CD4-positive, alpha-beta T cell treated with Interferon gamma for 1 hour (primary cell): ENCODE measurements at places on chromosomes 11 and 22.
A peak's percentile ranks its signal among the peaks of the same experiment; 100 is the strongest.

DNA sequence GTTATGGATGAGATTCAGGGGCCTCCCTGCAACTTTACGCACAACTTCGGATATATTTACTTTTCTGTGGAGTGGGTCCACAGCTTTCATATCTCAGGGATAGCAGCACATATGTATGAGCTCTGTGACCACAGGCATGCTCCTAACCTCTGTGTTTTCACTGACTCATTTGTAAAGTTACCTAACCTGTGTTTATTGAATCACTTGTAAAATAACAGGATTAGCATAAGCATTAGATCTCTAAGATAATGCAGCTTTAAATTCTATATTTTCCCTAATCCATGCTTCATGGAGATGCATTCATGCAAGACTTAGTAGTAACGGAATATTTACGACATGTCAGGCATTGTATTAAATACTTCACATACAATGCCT is 47.9 kb upstream of the DDI1 start:
- DNase-seq: no peak

GRCh38 chr11:131759140-131759539 is 388.7 kb downstream of the NTM start:
- DNase-seq: no peak

GRCh38 chr11:131157678-131158077 is 212.7 kb upstream of the NTM start:
- no peak for DNase-seq

DNA sequence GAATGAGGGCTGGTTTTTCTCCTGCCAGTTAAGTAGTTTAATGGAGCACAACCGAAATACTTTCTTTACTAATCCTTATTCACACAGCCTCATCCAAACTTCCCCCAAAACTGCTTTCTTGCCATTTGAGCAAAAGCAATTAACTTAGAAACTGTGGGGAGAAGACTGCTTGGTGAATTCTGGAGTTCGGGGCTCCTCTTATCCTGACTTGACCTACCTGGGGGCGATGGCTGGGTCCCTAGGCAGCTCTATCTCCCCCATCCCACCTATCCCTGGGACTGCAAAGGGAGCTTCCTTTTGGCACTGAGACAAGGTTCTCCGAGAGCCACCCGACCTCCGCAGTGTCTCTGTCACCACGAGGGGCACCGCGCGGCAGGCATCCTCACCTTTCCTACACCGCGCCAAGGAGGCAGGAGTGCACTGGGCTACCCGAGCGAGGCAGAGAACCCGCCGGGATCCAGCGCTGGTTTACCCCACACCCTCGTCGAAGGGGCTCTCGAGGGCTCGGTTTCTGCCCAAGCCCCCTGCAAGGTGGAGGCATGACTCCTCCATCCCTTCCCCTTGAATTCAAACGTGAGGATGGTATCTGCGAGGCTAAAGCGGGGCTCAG is 759 bp downstream of the DESI1 start:
- peak; percentile 38 for DNase-seq

DNA sequence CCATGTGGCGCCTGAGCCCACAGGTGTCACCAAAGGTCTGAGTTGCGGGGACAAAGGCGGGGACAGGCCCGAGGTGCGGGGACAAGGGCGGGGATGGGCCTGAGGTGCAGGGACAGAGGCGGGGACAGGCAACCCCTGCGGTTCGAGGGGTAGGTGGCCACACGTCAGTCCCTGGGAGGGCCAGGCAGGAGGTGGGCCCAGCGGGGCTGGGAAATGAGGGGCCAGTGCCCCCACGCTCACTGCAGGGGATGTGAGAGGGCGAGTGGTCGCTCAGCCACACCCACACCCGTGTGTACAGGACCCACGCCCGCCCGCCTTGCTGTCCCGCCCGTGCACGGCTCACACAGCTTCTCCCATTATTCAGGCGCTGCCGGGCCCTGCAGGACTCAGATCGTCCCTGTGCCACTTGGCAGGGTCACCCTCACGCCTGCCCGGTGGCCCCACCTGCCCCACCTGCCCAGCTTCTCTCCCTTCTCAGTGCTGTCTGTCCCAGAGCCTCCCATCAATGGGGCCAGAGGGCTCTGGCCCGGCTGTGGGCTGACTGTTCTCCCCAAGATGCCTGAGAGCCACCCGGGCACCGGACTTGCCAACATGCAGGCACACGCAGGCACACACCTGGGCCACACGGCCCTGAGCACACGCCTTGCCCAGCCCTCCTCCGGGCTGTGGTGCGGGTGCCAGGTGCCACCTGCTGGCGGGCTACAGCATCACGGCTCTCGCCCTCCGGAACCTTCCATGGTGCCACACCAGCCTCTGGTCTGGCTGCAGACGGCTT is 14.2 kb upstream of the MUC6 start:
- DNase-seq: peak; percentile 68
